IPS DF 6.9 (cell line): ENCODE measurements at places on chromosomes 5 and 9.

DNA sequence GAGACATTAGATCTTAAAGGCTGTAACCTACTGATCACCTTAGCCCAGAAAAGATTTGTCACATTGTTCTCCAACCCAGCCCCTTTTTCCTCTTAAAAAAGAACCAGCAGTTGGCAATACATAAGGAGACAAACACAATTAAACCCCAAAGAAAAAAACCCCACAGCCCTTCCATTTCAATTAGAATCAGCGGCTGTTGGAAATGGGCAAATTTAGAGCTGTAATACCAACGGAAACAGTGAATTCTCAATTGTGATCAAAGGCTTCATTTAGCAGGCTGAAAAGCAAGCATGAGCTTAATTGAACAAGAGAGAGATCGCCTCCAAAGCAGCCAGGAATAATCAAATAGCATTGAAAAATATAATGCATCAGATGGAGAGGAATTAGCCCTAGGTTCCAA is 153.6 kb downstream of the FAM114A2 start:
- no peaks in the 10 kb centered on the region for H3K36me3 ChIP-seq
- DNase-seq: no peak
- H3K4me3 ChIP-seq: no peak overlapping the region
- no peaks in the 10 kb centered on the region for H3K27me3 ChIP-seq

DNA sequence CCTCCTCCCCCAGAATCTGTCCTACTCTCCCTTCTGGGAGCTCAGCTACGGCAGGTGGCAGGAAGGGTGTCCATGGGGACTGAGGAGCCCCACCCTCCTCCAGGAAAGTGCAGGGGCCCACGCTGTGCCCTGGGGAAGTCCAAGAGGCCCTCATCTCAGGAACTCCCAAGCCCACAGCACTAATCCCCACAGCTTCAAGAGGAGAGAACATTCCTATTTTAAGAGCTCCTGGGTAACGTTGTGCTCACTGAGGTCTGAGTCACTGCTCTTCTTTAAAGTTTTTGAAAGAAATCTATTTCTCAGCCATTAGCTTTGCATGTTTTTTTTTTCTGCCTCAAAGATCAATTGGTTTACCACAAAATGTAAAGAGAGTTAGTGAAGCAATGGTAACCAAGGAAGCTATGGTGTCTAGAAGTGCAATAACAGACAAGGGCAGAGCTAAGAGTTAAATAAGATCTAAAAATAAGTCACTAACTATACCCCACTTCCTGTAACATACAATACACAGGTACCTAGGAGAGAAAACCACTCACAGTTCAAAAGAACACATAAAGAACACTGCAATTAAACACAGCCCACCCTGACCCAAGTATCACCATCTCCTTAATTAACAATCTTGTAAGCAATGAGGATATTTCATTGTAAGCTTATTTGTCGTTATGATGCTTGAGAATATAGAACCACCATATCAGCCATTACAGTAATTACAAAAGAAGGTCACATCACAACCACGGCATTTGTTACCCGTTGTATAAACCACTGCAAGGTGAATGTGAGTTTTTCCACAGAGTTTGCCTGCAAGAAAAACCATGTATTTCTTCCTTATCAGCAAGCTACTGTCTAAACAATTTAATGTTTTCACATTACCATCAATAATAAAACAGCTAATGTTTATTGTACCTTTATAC is 382.3 kb upstream of the SLC30A5 start:
- no peaks in the 10 kb centered on the region for H3K36me3 ChIP-seq
- H3K27me3 ChIP-seq: no peaks in the 10 kb centered on the region
- no peak for DNase-seq
- no peaks in the 10 kb centered on the region for H3K4me1 ChIP-seq
- H3K4me3 ChIP-seq: no peak overlapping the region

DNA sequence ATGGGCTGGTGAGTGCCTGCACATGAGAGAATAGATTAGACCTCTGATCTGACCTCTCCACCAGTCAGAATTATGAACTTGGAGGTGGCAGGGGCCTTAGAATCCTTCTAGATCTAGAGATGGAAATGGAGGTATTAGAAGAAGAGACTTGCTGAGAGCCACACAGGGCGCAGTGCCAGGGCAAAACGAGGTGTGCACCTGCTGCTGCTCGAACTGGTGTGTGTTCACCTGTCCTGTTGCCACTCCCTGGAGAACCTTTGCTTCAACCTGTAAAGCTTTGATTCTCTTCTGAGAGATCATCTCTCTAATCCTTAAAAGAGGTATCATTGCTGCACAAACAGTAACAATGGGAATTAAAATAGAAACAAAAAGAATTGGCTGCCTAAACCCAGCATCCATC is 24.9 kb downstream of the FRMPD1 start:
- H3K27ac ChIP-seq: no peak overlapping the region
- H3K4me3 ChIP-seq: no peak overlapping the region
- H3K36me3 ChIP-seq: no peaks in the 10 kb centered on the region
- H3K4me1 ChIP-seq: no peaks in the 10 kb centered on the region

- H3K27me3 ChIP-seq: no peaks in the 10 kb centered on the region
- DNase-seq: no peak
- no peaks in the 10 kb centered on the region for H3K36me3 ChIP-seq
- H3K4me3 ChIP-seq: no peak overlapping the region
- no peak overlapping the region for H3K27ac ChIP-seq
These were observed 7.8 kb upstream of the MTMR12 start for GRCh38 chr5:32320576-32320975.

DNA sequence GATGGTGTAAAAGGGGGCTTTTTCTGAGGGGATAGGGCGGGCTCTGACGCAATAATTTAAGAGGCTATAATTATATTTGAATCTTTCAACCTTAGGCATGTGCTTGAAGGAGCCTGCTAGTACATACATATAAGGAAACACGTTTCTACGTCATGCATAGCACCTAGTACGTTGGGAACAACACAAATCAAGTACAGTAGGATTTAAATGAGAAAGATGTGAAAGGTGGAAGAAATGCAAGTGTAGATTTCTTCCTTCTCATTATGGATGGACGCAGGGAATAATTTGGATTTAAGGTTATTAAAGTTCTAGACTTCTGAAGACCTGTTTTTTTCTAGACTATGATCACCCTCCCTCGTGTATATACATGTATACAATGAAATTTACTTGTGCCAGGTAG is 927 bp upstream of the CDO1 start:
- no peak for DNase-seq
- H3K36me3 ChIP-seq: no peaks in the 10 kb centered on the region; the same call in 1 of the 2 replicates
- H3K4me3 ChIP-seq: no peak overlapping the region
- peaks cover 1% of the 10 kb centered on the region for H3K4me1 ChIP-seq

GRCh38 chr9:15305470-15305869 is 1.5 kb downstream of the TTC39B start:
- no peak for DNase-seq
- H3K27ac ChIP-seq: no peak overlapping the region
- no peaks in the 10 kb centered on the region for H3K4me1 ChIP-seq
- H3K4me3 ChIP-seq: no peak overlapping the region
- H3K36me3 ChIP-seq: no peaks in the 10 kb centered on the region
- H3K27me3 ChIP-seq: no peaks in the 10 kb centered on the region

DNA sequence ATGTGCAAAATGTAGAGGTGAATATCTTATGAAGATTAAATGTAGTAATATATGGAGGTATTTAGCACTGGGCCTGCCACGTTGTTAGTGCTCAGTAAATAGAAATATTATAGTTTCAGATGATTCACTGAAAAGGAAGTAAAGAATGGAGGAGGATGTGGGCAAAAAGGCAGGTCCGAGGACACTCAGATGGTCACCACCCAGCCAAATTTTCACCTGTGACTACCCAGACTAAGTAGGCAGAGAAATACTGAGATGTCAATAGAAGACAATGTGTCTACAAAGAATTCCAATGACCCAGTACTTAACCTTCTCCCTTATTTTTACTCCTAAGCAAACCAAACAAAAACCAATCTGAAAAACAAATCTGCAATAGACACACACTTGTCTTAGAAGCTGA is 70.3 kb upstream of the ATP10B start:
- no peaks in the 10 kb centered on the region for H3K4me1 ChIP-seq
- no peaks in the 10 kb centered on the region for H3K27me3 ChIP-seq
- H3K36me3 ChIP-seq: no peaks in the 10 kb centered on the region
- no peak overlapping the region for H3K27ac ChIP-seq
- H3K4me3 ChIP-seq: no peak overlapping the region

- H3K4me3 ChIP-seq: no peak overlapping the region
- no peak for DNase-seq
- no peaks in the 10 kb centered on the region for H3K36me3 ChIP-seq
- H3K4me1 ChIP-seq: no peaks in the 10 kb centered on the region
These were observed 362.8 kb downstream of the ISL1 start for GRCh38 chr5:51746023-51746422.
